ENCODE measurements at places on chromosomes 3 and 15. TPM values are rescaled to one million over a fixed set of nuclear protein-coding genes. Genes with fewer than 3 reads are reported as not detected.

Gene WWTR1
- total RNA-seq, result 1.2 TPM

GRCh38 chr3:88713233-88713691 is 394.2 kb upstream of the EPHA3 start:
- DNase-seq, result no peak

Gene PLSCR5
- total RNA-seq, result not detected

DNA sequence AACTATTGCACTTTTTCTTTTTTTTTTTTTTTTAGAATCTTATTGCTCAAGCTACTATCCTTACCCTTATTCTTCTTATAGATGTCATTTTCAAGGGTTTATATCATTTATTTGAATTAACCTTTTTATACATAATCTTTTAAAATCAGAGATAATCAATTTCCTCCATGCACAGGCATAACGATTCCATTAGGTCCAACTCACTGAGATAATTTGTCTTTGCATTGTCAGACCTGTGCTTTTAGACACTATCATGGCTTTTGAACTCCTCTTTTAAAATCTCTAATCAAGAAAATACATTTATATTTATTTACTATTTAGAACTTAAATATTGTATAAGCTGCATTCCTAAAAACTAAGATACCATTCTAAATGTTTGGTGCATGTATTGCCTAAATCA is 1454.9 kb downstream of the ZPLD1 start:
- no peak for DNase-seq

DNA sequence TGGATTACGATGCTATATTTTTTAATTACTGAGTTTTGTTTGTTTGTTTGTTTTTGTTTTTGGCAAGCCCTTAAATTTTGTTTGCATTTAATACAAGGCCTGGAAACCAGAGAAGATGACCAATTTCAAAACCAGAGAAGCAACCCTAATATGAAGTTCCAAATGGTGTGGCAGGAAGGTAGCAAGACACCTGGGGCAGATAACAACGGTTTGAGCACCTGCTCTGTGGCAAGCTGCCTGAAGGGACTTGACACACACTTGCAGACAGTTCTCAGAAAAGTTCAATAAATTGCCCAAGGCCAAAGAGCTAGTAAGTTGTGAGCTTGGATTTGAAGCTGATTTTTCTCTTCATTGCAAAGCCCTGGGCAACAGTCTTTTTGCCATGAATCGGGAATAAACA is 151.2 kb upstream of the UBE2E1 start:
- DNase-seq, result no peak

- no peak for DNase-seq
Measured at GRCh38 chr3:8864402-8865350, 95.3 kb upstream of the OXTR start.

Data from activated naive CD4-positive, alpha-beta T cell treated with anti-CD3 and anti-CD28 coated beads, Interleukin-2, amount 50 U/mL, for 72 hours (primary cell).